Right kidney (tissue), 9 donors: ENCODE measurements at places on chromosomes 4 and X.
A peak's percentile ranks its signal among the peaks of the same experiment; 100 is the strongest.

GRCh38 chrX:18294893-18295292 lies 59.6 kb downstream of the SCML2 start:
- DNase-seq, result no peak

- DNase-seq, result no peak
Observed at GRCh38 chrX:356385-357034, 30.2 kb downstream of the PPP2R3B start.

DNA sequence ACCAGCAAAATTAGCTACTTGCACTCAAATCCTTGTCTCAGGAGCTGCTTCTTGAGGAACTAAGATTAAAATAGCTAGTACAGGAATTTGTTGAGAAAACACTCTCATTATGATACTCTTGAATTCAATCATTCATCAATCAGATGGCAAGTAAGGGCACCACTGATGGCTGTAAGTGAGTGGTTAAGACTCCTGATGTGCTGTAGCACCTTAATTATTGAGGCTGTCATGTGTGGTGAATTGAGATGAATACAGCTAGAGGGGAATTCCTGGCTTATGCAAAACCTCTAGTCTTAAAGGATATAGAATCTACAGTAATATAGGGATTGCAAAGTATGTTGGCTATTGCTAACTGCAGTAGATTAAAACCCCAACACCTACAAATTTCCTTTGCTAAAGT lies 509.1 kb downstream of the IQCM start:
- DNase-seq, result no peak

GRCh38 chr4:132281733-132282132 lies 867.4 kb upstream of the PCDH10 start:
- DNase-seq, result no peak

DNA sequence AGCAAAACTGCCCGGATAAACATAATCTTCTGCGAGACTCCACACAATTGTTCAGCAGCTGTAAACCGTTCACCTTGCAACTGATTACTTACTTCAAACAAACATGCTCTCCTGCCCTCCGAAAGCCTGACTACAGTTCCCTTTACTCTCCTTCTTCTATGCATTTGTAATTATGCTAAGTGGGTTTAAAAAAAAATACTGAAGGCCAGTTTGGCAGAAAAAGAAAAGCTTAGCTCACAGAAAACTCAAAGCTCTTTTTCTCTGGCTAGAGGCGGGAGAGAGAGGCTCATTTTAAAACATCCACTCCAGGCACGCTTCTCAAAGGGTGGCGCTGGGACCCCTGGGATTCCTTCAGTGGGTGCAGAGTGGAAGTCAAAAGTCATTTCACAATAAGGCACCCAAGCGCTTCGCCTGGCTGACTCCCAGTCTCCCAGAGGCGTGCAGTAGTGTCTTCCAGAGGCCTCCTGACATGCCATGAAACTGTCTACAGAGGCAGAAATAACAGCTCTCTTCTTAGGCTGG lies 1.9 kb downstream of the DHRSX start:
- peak; percentile 62 for DNase-seq

GRCh38 chr4:2127609-2128332 lies 68.6 kb downstream of the NAT8L start:
- no peak for DNase-seq

- no peak for DNase-seq
Observed at GRCh38 chr4:57064120-57064519, 46.1 kb downstream of the IGFBP7 start.

- no peak for DNase-seq
Observed at GRCh38 chr4:125703443-125703842, 388.7 kb downstream of the FAT4 start.

GRCh38 chrX:130884627-130885026 lies 18.4 kb downstream of the ENOX2 start:
- no peak for DNase-seq

GRCh38 chrX:124862301-124862700 lies 457.4 kb upstream of the TEX13C start:
- no peak for DNase-seq
